ENCODE measurements at places on chromosomes 16 and 17. TPM values are rescaled to one million over a fixed set of nuclear protein-coding genes. Genes with fewer than 3 reads are reported as not detected.

The C16orf90 gene
- not detected for total RNA-seq

The GNGT2 gene
- total RNA-seq: 0.14 TPM

The TP53TG3 gene
- not detected for total RNA-seq

The ASPHD1 gene
- total RNA-seq: 9.2 TPM

The TGFB1I1 gene
- total RNA-seq: 106 TPM

The KRT9 gene
- total RNA-seq: not detected

The KRT38 gene
- under 0.01 TPM for total RNA-seq

The PABPN1L gene
- total RNA-seq: not detected

The MSLN gene
- total RNA-seq: not detected

The USB1 gene
- 50.5 TPM for total RNA-seq

The EPN3 gene
- total RNA-seq: not detected

The PLA2G10 gene
- total RNA-seq: not detected

The VASN gene
- 358 TPM for total RNA-seq

The FA2H gene
- not detected for total RNA-seq

The KDM6B gene
- total RNA-seq: 8.0 TPM

All from placental pericyte (primary cell).